ENCODE measurements at places on chromosomes 7 and 10. TPM values are rescaled to one million over a fixed set of nuclear protein-coding genes. Genes with fewer than 3 reads are reported as not detected.

DNA sequence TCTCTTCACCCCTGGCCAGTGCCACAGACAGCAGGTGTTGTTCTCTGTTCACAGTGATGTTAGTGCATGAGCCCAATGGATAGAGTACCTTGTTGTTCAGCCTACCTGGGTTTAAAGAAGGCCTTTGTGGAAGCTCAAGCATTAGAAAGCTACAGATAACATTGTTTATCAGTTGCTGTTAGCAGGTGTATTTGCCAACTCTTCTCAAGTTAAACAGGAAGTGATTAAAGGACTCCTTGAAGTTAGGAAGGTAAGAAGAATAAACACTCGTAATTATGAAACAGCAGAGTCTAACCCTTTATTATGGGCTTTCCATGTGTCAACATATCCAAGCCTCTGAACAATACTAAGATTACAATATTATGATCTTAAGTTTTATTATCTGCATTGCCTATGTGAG lies 25.9 kb downstream of the RGR start:
- DNase-seq: no peak

DNA sequence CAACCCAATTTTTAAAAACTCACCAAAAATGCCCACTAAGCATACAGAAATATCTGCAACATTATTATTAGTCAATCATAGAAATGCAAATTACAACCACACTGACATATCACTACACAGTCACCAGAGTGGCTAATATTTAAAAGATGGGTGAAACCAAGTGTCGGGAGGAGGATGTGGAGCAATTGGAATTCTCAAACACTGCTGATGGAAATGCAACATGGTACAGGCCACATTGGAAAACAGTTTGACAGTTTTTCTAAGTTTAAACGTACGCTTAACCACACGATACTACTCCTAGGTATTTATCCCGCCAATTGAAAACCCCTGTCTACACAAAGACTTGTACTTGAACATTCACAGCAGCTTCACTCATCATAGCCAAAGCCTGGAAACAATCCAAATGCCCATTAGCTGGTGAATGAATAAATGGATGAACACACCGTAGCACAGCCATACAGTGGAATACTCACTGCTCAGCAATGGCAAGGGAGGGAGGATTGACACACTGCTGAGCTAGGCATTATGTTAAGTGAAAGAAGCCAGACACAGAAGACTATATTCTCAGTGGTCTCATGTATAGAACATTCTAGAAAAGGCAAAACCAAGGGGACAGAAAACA lies 16.3 kb downstream of the GCK start:
- peak; percentile 1 for DNase-seq

- DNase-seq: no peak
Measured at GRCh38 chr10:42707234-42707633, 68.9 kb upstream of the ZNF33B start.

DNA sequence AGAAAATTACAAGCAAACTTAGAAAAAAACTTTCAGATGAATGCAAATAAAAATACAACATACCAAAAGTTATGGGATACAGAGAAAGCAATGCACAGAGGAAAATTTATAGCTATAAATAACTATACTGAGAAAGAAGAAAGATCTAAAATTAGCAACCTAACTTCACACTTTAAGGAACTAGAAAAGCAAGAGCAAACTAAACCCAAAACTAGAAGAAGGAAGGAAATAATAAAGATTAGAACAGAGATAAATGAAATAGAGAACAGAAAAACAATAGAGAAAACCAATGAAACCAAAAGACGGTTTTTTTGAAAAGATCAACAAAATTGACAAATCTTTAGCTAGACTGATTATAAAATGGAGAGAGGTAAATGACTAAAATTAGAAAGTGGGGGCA lies 9.6 kb upstream of the STRA8 start:
- DNase-seq: no peak

DNA sequence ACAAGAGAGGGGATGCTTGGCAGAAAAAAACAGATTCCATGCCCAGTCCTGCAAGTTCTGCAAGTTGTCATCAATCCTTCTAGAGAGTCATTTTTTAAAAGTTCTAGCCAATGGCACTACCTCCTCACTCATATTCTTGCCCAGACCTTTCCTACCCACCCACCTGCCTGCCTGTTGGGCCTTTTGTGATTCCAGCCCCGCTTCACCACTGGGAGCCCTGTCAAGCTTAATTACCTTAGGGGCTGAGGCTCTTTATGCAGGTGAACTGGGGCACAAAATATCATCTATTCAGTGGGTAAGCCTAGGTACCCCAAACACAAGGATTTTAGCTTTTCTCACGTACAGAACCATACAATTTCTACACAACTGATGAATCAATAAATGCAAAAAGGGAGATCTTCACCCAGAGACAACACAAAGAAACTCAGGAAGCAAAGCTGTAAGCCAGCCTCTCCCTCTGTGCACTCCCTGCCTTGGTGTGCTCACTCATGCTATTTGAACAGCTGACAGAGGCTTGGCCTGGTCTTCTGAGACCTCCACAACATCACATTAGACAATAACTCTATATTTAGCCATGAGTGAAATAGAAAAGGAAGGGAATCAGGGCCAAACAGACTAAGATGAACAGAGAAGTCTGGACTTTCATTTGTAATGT lies 222.6 kb downstream of the HTR7 start:
- DNase-seq: no peak

DNA sequence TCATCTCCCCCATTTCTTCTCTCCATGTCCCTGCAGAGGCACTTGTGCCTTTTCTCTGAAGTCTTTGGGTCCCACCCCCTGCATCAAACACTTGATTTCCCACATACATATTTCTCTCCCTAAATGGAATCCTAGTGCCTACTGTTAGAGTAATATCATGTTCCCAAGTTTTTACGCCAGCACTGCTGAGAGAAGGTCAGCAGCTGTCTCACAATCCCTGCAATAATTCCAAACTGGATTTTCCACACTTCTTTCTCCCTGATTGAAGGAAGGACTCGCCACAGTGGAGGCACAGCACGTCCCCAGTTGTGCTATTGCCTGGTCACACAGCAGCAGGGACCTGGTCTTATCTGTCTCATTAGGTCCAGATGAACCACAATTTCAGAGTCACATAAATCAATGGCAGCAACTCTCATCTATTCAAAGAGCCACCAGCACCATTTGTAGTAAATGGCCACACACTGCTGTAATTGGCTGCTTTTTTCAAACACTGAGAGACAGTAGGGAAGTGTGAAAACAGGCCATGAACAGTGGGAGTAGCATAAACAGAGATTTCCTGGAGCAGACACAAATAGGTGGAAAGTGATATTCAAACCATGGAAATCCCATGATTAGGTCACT lies 605.5 kb downstream of the XPNPEP1 start:
- DNase-seq: no peak

GRCh38 chr7:924541-925231 lies 29.8 kb downstream of the ADAP1 start:
- DNase-seq: peak; percentile 86

GRCh38 chr10:101283762-101284100 lies 54.5 kb upstream of the LBX1 start:
- no peak for DNase-seq

DNA sequence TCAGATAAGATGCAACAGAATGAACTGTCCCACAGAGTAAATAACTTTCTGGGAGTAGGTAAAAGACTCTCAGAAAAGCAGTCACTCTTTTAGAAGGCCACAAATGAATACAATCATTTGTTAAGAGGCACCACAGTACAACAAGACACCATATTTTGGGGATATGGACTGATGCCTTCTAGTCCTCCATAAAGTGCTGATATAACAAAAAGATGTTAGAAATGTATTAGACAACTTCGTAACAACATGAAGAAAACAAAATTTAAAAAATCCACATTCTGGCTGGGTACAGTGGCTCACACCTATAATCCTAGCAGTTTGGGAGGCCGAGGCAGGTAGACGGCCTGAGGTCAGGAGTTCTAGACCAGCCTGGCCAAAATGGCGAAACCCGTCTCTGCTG lies 111.3 kb downstream of the HIPK2 start:
- no peak for DNase-seq

DNA sequence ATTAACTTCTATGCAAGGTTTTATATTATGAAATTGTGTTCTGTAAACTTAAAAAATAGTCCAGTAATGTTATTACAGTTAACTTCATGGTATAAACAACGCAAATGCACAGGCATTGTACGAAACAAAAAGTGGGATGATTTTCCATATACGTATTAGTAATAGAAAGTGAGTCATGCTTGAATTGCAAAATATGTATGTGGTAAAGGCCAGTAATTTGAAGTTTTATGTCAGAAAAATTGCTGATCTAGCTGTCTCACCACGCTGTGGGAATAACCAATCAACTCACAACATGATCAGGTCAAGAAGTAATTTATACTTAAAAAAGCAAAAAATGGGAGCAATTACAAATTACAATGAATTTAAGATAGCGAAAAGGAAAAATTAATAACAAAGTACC lies 37.0 kb upstream of the GLI3 start:
- no peak for DNase-seq

- DNase-seq: no peak
Measured at GRCh38 chr10:21372651-21373410, 152.7 kb downstream of the SKIDA1 start.

GRCh38 chr10:126177417-126178030 lies 210.8 kb downstream of the ADAM12 start:
- DNase-seq: no peak

- peak; percentile 65 for DNase-seq
Measured at GRCh38 chr10:86163522-86164173, 202.9 kb downstream of the GRID1 start.

DNA sequence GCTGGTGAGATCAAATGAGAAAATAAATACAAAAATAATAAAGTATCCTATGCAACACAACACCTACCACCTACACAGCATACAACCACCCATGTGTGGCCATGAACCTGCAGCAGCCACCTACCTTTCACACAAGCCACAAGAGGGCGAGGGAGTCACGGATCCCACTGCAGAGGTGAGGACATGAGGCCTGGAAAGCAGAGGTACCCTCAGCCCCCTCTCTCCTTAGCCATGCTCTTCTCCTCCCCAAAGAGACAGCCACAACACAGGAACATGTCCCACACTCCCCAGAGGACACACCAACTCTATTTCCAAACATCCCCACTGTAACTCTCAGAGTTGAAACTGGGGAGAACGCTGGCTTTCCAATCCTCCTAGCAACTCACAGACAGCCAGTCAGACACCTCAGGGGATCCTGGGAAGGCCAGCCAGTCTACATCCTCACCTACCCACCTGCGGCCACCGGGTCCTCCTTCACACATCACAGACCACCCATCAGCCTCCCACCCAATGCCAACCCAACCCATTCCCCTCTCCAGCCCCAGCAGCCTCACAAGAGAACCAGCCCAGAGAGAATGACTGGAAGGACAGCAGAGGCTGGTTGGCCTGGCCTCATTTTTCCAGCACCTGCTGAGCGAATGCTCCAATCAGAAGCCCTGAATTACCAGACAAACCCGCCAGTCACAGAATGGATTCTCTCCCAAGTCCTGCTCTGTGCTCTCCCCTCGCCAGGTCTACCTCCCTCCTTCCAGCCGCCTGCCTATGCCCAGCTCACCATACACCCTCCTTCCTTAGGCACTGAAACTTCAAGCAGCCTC lies 18.4 kb downstream of the DLG5 start:
- no peak for DNase-seq

DNA sequence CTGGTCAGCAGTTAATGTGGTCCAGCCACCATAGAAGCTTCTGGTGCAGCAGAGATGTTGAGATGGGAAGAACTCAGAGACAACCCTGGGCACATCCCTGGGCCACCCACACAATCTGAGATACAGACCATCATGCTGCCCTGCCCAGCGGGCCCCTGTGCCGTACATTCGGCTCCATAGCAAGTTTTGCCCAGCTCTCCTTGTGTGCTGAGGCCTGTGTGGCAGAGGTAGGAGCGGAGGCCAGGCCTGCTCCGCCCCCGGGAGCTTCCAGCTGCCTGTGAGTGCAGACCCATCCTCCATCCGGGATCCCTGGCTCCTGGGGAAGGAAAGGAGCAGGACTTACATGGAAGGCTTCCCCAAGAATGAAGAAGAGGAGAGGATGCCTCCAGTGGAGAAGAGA lies 140.3 kb downstream of the NEURL1 start:
- no peak for DNase-seq

- DNase-seq: no peak
Measured at GRCh38 chr10:72075376-72076115, 12.8 kb downstream of the SPOCK2 start.

DNA sequence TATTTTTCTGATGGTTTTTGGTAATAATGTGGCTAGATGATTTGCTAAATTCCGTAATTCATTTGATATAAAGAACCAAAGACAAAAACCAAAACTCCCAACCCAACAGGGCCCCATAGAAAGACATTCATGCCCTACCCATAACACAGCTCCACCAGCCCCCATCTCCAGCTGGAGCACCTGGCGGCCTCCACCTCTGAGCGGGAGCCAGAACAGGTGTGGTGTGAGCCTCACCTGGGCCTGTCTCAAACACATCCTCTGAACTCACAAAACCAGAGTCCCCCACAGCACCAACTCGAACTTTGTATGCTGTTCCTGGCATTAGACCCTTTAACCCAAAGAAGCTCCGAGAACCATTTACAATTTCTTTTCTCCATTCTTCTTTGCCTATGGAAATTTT lies 36.5 kb upstream of the LAMB4 start:
- DNase-seq: no peak

- peak; percentile 95 for DNase-seq
Measured at GRCh38 chr10:21526188-21526859, 842 bp upstream of the SKIDA1 start.

- no peak for DNase-seq
Measured at GRCh38 chr7:28211006-28211405, 30.4 kb upstream of the JAZF1 start.

DNA sequence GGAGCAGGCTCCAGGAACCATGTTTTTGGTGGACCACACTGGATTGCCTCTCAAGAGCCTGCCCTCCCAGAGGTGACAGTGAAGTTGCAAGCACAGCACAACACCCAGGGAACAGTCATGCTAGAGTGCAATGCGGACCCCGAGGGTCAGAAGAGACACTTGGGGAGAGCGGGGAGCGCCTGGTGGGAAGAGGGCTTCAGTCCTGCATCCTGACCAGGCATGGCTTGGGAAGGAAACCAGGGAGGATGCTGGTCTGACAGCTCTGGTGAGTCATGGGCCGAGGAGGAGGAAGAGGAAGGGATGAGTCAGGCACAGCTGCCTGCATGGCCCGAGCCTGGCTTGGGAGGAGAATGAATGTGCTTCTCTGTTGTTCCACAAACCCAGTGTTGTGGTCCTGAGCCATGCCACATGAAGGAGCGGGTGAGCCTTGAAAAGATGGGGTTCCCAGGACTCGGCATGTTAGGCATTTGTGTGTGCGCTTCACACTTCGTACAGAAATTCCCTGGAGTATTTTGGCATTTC lies 29.5 kb upstream of the ANKRD2 start:
- DNase-seq: no peak

The ASB4 gene
- total RNA-seq: 0.29 TPM

The SLC18A2 gene
- total RNA-seq: 0.42 TPM

The OPN1SW gene
- total RNA-seq: not detected

The PDSS1 gene
- total RNA-seq: 7.5 TPM

The GRM8 gene
- 0.16 TPM for total RNA-seq

The SORBS1 gene
- 854 TPM for total RNA-seq

The PHKG1 gene
- total RNA-seq: 2.8 TPM

The MARCHF5 gene
- total RNA-seq: 52.7 TPM

The FAM107B gene
- 88.2 TPM for total RNA-seq

The LBX1 gene
- total RNA-seq: 0.10 TPM

The OR2A1 gene
- 0.16 TPM for total RNA-seq

The HHEX gene
- total RNA-seq: 6.8 TPM

The DPYSL4 gene
- total RNA-seq: 1.8 TPM
